WTC11 (cell line): ENCODE measurements at places on chromosomes 1 and 21.
A peak's percentile ranks its signal among the peaks of the same experiment; 100 is the strongest.

DNA sequence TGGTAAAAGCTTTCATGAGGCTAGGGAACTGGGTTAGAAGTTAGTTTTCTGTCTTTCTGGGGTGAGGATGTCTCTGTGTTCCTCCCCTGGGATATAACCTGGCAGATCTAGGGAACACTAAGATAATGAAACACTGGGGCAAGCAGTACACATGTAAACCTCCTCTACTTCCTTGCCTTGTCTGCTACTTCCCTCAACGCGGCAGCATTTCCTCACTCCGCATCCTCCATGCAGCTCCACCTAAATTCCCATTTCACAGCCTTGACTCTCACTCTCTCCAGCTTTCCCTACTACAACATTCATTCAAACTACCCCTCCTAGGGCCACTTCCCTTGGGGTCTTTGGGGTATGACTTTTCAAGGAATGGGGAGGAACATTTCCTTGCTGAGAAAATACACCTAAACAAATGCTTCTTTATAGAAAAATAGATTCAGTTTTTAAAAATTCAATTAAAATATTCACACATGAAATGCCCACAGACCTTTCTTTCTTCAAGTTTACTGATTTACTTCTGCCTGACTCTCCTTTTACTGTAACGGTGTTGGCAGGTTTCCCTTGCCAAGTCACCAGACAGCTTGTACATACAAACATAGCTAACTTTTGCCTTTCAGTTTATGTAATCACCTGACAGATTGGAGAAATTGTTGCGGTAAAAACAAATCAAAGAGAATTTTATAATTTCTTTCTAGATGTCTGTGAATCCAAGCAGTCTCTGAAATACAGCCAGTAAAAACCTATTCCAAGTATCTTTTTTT, 90.1 kb downstream of the TNFSF18 start:
- DNase-seq, result no peak

DNA sequence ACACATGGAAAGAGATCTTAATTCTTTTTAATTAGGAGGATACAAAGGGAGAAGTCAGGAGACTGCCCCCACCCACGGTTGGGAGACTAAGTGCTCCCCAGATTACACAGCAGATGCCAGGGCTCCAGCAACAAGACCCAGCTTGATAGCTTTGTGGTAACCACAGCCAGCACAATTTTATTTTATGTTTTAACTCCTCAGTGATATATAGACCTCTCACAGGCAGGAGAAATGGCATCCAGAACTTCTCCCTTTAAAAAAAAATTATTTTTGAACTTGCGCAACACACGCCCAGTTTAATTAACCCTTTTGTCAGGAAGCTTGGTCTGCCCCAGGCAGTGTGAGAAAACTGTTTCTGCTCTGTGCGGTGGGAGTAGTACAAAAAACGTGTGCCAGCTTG, 62.6 kb upstream of the ACOT11 start:
- DNase-seq, result no peak

DNA sequence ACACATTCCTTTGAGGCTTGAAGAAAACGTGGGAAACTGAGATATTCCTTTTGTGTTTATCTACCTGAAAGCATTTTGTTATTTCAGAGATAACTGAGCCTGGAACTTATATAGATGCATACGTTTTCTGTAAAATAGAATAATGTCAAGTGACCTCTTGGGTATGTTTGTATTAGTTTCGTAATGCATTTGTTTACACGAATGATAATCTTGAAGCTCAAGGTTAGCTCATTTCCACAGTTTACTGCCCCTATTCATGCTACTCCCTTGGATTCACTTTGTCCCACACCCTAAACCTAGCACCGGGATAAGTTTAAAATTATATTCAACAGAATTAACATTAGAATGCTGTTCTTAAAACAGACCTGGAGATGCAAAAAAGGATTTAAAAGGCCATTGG, 54.4 kb downstream of the MRPL39 start:
- no peak for DNase-seq

DNA sequence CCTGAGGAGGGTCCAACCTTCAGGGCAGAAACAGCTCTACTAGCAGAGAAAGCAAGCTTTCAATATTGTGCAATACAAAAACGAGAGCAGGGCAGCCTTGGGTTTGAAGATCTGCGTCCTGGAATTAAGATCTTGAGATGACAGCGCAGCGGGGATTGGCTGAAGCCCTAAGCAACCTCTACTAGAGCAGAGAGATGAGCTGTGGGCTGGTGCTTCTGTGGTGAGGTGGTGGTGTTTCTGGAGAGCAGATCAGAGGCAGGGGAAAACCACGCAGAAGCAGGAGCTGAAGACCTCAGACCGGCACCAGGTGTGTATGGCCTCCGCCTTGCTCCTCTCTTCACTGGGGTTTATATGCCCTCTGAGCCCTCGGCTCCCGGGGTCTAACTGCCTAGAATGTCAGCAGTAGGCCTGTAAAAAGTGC, 12.5 kb downstream of the TRAF3IP3 start:
- DNase-seq, result no peak

- no peak for DNase-seq
These were observed 777 bp upstream of the PLA2G2F start for GRCh38 chr1:20138346-20138745.

DNA sequence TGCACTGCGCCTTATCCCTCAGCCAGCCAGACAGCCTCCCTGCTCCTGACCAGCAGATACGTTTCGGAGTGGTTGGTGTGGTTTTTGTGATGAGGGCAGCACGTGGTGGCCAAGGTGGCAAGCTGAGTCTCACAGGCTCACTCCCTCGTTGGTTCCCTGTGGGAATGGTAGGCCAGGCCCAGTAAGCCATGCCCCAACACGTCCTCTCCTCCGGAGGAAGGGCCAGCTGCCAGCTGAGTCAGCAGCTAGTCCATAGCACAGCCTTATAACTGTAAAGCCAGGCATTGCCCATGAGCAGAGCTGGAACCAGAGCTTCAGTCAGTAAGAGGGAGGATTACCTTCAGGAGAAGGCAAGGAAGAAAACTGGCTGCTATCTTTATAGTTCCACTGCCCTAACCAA, 29.5 kb downstream of the SZRD1 start:
- DNase-seq, result no peak

DNA sequence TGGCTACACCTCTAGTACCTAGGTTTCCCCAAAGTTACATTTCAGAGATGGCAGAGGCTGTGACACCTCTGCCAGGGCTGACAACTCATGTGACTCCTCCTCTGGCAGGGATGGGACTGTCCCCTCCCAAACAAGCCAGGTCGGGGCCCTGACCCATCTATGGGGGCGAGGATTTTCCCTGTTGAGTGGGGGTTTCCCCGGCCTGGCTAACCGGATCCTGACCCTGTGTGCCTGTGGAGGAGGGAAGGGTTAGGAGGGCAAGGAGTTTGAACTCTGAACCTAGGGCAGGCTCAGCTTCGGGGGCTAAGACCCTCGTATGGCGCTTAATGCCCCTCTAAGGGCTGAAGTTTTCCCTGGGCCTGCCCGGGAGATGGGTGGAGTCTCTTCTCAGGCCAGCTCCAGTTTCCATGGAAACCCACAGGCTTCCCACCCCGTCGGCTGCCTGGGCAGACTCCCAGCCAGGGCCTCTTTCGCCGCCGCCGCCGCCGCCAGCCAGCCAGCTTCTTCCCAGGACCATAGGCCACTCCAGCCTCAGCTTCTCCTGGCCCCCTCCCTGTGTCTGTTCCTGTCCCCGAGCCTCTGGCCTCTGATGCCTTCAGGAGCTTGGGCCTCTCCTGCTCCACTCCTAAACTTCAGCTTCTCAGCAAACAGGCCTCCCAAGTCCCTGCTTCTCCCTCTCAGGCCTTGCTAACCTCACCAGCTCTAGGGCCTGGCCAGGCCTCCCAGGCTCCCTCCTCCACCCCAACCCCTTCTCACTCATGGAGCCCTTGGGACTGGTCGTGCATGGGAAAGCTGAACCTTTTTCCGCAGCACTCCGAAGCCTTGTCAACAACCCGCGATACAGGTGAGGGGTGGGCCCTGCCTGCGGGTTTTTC, at the start of gene BTBD19:
Gene BTBD19, plus strand, starts transcription at position 461 of the 875 bp plus-strand sequence. Its CDS starts 298 bp downstream, at position 759.
- DNase-seq, result peak; percentile 72

DNA sequence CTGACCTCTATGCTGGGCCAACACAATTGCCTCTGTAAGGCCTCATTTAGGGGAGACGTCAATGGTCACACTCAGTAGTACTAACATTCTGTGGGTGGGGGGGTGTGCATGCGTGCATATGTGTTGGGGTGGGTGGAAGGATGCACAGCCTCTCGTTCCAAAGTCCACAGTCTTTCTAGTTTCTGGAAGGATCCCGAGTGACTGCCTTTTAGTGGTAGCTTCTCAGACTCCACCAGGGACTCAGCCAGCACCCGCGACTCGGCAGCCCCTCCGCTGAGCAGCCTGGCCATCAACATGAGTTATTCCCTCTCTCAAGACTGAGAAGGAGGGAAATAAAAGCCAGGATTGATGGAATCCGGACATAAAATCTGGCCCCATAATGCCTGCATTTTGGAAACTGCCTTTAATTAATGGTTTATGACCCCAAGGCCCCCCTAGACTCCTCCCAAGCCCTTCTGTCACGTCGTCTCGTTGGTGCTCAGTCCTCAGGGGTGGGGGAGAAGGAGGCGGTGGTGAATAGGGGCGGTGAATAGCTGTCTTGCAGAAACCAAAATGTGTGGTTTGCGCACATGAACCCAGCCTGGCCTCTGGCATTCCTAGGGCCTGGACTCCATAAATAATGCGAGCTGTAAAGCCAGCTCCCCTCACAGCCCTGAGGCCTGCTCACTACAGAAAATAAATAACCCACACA, 65.1 kb upstream of the TMEM51 start:
- no peak for DNase-seq

GRCh38 chr1:213584272-213584671, 403.5 kb upstream of the PROX1 start:
- no peak for DNase-seq

DNA sequence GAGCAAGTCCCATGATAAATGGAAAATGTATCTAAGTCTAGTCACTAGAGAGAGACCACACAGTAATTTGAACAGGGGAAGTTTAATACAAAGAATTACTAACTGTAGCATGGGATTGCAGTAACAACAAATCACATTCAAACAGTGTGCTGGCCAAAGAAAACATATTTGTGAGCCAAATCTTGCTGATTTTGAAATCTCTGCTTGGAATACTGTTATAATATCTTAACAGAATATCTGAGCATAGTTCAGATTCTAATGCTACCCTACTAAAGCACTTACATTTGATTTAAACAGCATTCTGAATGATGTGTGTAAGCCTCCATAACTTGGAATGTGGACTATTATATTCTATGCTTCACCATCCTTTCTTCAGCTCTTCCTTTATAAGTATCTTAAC, 270.0 kb upstream of the BRINP3 start:
- DNase-seq, result no peak

DNA sequence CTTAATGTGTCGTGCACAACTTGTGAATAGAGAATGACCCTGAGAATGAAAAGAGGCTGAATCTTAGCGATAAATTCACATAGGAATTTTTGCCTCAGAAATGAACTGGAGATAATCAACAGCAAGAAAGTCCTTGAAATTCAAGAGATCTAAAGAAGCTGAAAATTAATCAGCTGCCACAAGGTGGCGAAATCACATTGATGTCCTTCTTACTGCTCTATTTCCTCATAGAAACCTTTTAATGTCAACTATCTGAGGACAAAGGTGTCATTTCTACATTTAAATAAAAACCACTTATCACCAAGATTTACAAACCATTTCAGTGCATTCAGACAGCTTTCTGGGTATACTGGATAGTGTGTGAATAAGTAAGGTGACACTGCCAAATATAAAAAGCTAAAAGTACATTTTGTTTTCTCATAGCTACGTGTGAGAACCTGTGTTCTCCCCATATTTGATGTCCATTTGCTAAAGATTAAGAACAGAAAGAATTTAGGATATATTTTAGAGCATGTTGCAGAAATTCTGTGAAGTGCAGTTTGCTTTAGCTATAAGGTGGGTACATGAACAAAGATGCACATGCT, 485.3 kb upstream of the PTBP2 start:
- DNase-seq, result peak; percentile 14

GRCh38 chr1:186930238-186930637, 101.5 kb downstream of the PLA2G4A start:
- DNase-seq, result no peak

DNA sequence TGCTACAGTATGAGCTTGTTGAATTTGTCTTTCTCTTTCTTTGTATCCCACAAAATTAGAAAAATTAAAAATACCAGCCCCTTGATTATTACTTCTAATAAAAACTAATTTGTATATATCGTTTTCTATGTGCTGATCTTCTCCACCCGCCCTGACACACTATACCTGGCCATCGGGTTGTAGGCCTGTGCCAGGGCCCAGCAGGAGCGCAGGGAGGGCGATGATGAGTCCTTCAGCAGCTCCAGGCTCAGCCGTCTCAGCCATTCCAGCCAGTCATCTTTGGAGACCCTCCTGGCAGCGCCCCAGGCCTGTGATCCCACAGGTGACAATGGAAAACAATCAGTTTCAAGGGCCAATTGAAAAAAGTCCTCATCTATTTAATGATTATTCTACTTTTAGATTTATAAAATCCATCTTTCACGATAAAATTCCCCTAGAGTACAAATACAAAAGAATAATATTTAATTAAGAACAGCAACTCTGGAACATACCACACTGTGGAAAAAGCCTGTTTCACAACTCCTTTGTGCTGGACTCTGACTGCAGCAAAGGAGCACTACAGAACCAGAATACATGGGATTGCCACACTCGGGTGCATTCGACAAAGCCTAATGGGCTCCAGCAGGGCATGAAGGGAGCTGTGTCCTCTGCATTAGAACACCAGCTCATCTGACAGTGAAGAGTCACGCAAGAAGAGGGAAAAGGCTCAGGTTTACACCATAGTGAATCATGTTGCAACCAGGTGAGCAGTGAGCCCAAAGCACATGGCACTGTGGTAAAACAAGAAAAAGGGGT, 15.4 kb downstream of the ANGPTL7 start:
- no peak for DNase-seq
